AG10803 (cell line): ENCODE measurements at places on chromosomes 2 and 18.

DNA sequence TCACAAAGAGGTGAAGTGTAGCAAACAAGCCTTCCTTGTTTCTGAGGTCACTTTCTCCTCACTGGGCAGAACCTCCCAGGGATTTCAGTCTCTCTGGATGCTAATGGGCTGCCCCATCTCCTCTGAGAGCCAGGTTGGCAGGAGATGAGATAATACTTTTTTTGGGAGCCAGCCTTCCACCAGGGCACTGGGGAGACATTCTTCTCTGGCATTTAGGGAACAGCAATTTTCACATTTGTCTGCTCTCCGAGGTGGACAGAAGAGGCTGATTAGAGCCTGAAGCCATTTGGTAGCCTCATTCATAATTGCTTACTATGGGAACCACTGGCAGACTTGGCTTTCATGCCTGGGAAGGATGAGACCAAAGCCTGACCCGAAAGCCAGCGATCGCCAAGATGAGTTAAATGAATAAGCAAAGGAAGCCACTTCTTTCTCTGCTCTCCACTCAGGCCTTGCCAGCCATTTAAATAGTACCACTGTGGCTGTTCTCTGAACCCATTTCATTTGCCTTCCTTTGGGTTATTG is 70.1 kb downstream of the NRP2 start:
- DNase-seq, result no peak

- DNase-seq, result peak; percentile 94
These were observed 31.1 kb upstream of the ACTR3 start for GRCh38 chr2:113858764-113859163.

GRCh38 chr2:240166761-240167587 is 26.5 kb upstream of the OTOS start:
- no peak for DNase-seq

- peak; percentile 21 for DNase-seq
These were observed 2.3 kb upstream of the PTPN18 start for GRCh38 chr2:130353291-130354138.

- no peak for DNase-seq
These were observed 13.3 kb upstream of the CDH7 start for GRCh38 chr18:65737471-65737955.

DNA sequence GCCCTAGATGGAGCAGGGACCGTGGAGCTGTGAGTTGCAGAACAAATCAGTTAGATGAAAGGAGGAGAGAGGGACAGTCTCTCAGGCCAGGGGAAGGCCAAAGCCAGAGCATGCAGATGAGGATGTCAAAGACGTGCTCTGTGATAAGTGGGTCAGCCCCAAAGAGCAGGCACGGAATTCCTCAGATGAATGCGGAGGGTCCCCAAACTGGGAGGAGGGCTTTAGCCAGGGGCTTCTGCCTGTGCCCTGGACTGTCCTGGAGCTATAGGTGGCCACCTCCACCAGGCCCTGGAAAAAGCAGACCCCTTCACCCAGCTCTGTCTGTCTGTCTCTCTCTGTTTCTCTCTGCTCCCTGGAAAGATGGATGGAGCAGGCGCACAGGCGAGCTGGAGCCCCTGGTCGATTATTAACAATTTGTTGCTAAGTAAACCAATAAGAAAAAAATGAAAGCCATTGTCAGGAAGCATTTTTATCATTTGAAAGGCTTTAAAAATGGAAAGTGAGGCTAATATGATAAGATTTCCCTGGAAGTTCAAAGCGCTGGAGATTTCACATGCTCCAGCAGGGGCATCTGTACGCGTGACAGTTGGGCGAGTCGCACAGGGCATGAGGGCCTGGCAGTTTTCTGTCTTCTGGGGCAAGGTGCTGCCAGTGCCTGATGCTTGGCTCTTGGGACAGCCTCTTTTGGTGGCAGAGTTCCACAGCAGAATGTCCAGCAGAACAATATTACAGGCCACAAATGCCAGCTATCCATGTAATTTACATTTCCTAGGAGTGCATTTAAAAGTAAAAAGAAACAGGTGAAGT is 241.0 kb downstream of the GLI2 start:
- DNase-seq, result no peak

- DNase-seq, result no peak
These were observed 237.5 kb downstream of the ICOS start for GRCh38 chr2:204174034-204174433.

GRCh38 chr2:127146820-127147502 is 40.0 kb upstream of the BIN1 start:
- peak; percentile 40 for DNase-seq

GRCh38 chr2:194765723-194766122 is 891.3 kb upstream of the SLC39A10 start:
- no peak for DNase-seq

DNA sequence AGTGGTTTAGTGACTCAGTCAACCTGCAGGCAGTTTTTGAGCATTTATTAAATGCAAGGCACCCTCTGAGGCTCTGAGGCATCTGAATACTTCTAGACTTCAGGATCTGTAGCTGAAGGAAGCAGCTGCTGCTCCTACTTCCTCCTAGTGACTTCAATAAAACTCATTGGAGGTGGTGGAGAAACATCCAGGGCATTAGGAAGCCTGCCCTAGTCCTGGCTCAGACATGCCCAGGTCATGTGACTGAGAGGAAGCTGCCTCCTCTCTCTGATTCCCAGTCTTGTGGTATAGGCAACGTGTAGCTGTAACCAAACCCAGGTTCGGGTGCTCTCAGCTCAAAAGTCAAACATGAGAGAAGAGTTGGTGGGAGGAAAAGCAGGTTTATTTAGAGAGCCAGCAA is 287.2 kb upstream of the GYPC start:
- DNase-seq, result no peak

GRCh38 chr2:174730698-174731018 is 33.6 kb downstream of the CHRNA1 start:
- no peak for DNase-seq

DNA sequence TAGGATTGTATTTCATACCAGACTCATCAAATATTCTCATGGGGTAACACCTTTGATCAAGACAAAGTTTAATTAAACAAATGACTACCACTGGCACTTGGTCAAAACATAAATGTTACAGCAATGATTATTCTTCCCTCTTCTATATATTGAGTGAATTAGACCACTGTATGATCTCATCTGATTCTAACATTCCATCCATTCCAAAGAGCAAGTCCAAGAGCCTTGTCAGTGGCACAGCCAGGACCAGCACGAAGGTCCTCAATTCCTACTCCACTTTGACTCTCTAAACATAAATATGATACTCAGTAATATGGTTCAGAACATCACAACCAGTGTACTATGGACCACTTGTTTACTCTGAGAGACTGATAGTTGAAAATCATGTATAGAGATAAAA is 86.4 kb downstream of the AP1S3 start:
- peak; percentile 15 for DNase-seq

- DNase-seq, result no peak
These were observed 30.1 kb upstream of the TXNDC2 start for GRCh38 chr18:9855681-9856080.

GRCh38 chr2:190649035-190649797 is at the start of gene NAB1:
NAB1 (plus strand) TSS chr2:190649083; CDS start chr2:190659177, 10,094 bp downstream.
- DNase-seq, result peak; percentile 38

GRCh38 chr2:96505231-96505889 is at the start of gene NEURL3:
NEURL3 (minus strand) TSS chr2:96505357; CDS start chr2:96505286, 71 bp downstream.
- DNase-seq, result no peak

DNA sequence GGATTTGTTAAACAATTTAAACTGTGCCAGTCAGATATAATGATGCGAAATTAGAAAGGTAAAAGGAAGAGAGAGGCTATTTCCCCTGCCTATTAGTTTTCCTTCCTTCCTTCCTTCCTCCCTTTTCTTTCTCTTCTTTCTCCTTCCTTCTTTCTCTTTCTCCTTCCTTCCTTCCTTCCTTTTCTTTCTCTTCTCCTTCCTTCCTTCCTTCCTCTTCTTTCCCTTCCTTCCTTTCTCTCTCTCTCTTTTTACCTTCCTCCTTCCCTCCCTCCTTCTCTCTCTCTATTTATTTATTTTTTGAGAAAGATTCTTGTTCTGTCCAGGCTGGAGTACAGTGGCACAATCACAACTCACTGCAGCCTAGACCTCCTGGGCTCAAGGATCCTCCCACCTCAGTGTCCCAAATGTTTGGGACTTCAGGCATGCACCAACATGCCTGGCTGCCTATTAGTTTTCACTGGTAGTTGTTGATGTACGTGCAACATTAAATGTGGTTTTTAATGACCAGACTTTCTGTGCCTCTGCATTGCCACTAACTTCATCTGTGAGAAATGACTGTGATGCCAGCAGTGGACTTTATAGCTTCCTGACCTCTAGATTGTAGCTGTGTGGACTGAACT is 48.7 kb upstream of the NFE2L2 start:
- no peak for DNase-seq

GRCh38 chr18:48356151-48356745 is 52.9 kb downstream of the ZBTB7C start:
- DNase-seq, result no peak

GRCh38 chr2:26891-27290 is 19.4 kb downstream of the FAM110C start:
- DNase-seq, result no peak

DNA sequence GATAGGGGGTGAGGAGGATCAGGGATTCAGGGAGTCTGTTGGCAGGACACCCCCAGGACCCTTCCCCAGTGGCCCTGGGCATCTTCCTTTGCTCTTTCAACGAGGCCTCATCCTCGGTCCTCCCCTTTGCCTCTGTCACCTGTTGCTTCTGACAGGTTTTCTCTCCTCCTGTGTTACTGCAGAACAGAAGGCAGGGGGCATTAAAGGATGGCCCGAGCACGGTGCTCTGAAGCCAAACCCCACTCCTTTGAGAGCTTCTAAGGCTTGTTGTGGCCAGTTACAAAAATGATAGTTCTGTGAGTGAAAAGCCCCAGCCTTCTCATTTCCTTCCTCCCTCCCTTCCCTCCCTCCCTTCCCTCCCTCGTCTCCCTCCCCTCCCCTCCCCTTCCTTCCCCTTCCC is 82.5 kb downstream of the THNSL2 start:
- no peak for DNase-seq

DNA sequence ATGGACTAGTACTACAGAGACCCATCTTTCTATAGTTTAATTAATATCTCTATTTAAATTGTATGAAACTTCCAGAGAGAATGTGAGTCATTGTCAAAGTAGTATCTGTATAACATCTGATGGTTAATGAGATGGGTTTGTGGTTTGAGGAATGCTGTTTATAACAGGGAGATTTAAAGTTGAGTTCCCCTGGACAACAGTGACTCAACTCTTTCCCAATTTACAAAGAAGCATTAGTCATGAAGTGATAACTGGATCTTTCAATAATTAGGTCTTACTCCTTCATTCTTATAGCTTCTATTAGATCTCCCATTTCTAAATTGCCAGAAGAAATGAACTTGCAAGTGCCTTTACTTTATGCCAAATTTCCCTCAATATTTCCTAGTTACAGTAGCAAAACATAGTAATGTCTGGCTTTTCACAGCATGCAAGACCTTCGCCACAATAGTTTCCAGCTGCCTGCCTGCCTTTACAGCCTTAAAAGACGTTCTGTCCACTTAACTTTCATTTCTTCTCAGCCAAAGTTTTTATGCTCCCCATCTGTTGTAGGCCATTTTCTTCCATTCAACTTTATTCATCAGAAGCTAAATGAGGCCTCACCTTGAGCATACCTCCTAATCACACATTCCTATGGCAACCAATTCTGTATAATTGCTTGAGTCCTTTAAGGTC is 47.7 kb upstream of the WDR75 start:
- peak; percentile 98 for DNase-seq

- no peak for DNase-seq
These were observed 207.7 kb upstream of the CRIM1 start for GRCh38 chr2:36147670-36148390.

DNA sequence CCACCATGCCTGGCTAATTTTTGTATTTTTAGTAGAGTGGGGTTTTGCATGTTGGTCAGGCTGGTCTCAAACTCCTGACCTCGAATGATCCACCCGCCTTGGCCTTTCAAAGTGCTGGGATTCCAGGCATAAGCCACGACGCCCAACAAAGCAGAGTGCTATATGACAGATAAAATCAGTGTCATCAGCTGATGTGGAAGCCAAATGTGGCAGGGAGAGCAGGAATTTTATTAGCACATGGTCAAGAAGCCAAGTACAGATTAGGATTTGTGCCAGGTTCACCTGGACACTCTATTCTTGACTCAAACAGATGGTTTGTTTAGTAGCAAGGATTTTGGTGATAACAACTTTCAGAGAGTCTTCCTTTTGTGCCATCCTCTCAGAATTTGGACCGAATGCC is 62.7 kb downstream of the LCLAT1 start:
- DNase-seq, result no peak

DNA sequence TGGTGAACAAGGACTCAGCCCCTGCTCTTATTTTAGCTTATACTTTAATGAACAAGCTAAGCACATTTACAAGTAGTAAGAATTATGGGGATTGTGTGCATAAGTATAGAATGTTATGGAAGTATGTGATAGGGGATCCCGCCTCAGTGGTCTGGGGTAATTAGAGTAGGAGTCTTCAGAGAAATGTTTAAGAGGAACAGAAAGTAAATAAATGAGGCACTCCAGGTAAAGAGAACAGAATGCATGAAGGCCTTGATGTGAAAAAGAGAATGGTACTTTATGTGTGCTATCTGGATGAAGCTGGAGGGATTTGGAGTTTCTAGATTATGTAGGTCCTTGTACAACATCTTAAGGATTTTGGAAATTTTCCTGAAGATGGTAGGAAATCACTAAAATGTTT is 76.6 kb downstream of the BMPR2 start:
- DNase-seq, result no peak

DNA sequence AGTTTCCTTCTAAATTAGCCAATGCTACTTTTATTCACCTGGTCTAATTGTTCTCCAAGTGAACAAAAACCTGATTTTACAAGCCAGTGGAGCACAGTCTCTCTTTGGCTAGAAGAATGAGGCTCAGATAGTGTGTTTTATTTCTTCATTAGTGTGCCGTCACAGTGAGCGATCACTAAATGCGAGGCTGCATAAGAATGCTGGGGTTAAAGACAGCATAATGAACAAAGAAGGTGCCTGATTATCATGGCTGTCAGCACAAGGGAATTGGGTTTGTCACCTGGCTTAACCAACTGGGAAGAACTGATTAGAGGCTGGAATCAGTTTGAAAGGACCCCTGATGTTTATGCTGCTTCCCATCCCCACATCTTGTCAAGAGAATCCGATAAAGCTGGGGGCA is 76.4 kb downstream of the EPHA4 start:
- no peak for DNase-seq

DNA sequence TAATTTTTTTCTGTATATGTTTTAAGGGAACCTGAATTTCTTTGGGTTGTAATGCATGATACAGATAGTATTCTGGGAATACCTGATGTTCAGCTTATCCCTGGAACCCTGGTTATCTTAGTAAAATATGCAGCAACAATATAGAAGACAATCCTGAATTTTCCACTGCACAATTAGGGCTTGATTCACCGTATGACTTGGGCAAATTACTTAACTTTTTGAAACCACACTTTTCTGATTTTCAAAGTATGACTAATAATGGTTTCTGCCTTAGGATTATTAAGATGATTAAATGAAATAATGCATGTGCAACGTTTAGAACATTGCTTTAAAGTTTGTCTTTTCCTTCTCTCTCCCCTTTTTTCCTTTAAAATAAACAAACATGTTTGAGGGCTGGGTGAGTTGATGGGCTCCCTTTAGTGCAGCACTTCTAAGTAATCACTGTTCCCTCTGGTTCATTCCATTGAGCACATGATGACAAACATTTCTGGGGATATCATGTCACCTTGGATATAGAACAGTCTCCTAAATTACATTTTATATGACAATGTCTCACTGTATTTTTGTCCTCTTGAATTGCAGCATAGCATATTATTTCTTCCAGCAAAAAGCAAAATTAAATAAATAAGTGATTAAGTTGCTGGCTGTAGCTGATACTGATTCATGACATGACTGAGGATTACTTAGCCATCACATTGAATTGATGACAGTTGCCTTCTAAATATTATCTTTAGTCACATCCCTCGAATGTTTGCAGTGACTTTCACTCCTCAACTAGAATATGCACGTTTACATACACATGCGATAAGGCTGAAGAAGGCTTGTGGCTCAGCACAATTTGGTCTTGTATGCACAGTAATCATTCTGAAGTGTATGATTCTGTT is 254.5 kb downstream of the NEDD4L start:
- no peak for DNase-seq
